Activated CD4-positive, alpha-beta T cell treated with anti-CD3 and anti-CD28 coated beads for 1 hour (primary cell): ENCODE measurements at places on chromosomes 7 and 10.
A peak's percentile ranks its signal among the peaks of the same experiment; 100 is the strongest.

DNA sequence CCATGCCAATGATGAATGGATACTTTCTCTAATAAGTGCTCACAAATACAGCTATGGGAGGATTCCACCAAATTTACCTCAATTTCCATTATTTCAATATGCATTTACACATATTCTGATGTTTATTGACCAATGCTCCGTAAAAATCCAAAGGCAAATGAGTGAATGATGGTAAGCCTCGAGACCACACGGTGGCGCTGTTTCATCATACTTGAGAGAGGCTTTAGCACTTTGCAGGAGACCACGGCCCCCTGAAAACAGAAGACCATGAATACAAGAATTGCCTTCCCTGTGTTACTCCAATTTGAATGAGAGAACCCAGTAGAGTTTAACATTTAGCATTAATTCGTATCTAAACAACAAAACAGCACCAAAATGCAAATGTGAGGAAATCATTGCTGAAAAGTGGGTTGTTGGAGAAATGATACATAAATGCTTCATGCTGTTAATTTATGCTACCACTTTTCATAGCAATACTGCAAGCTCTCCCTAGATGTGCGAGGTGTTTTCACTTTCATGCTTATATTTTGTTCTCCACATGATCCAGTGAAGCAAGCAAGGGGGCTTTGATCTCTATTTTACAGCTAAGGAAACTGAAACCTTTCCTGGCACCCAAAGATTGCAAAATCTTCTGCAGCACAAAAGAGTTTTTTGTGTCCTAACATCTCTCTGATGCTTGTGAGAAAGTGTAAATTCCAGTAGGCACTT is 35.4 kb downstream of the TRIL start:
- peak; percentile 31 for DNase-seq

GRCh38 chr10:7787150-7787856 is 490 bp downstream of the KIN start:
- no peak for DNase-seq

DNA sequence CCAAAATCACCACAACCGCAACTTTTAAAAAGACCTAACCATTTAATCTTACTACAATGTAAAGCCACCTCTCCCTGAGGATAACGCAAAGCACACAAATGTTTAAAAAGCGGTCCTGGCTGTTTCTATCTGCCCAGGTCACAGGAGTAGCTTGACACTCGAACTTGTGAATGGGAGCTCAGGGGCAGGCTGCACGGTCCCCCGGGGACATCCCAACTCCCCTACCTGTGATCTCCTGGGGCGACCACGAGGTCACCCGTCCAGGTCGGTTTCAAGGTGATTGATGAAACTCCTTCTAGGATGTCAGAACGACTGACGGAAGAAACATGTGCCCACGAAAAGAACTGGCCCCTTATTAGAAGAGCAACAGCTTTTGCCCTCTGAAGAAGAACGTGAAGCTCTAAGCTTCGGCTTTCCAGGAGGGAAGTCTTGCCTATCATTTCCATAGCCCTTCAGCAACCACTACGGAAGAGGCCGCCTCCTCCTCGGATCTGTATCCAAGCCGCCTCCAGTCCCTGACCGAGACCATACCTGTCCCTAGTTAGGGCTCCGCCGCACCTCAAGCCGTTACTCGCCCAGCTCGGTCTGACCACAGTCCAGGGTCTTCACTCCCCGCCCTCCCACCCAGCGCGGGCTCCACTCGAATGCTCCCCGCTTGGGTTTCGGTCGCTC is 459 bp downstream of the CYCS start:
- no peak for DNase-seq

DNA sequence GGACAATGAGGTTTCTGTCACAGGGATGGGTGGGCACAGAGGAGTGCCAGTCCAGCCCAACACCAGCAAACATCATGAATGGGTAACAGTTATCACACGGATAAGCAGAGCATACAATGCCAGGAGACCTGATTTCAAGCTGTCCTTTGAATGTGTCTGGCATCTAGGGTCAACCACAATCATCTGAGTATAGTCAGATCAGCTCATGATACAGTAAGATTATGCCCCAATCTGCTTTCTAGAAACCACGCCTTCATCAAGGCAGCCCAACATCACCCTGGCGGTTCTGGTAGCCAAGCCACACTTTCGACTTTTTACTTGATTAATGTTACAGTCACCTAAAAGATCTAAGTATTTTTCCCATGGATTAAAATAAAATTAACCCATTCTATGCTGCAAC is 10.5 kb downstream of the FAM171A1 start:
- DNase-seq, result no peak

DNA sequence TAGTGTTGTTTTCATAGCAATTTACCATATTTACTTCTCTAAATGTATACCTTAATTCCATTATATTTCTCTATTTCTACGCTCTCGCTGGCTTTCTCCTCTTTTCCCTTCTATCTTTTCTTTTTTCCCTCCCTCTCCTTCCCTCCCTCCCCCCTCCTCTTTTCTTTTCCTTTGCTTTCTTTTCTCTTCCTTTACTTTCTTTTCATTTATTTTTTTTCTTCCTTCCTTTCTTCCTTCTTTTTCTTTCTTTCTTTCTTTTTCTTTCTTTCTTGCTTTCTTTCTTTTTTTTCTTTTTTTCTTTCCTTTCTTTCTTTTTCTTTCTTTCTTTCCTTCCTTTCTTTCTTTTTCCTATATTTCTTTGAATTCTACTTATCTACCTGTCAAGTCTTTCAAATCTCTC is 533.0 kb upstream of the POT1 start:
- DNase-seq, result no peak

- DNase-seq, result no peak
Observed at GRCh38 chr10:107701943-107702342, 537.4 kb upstream of the SORCS1 start.
